ENCODE measurements at places on chromosomes 13 and 19.

DNA sequence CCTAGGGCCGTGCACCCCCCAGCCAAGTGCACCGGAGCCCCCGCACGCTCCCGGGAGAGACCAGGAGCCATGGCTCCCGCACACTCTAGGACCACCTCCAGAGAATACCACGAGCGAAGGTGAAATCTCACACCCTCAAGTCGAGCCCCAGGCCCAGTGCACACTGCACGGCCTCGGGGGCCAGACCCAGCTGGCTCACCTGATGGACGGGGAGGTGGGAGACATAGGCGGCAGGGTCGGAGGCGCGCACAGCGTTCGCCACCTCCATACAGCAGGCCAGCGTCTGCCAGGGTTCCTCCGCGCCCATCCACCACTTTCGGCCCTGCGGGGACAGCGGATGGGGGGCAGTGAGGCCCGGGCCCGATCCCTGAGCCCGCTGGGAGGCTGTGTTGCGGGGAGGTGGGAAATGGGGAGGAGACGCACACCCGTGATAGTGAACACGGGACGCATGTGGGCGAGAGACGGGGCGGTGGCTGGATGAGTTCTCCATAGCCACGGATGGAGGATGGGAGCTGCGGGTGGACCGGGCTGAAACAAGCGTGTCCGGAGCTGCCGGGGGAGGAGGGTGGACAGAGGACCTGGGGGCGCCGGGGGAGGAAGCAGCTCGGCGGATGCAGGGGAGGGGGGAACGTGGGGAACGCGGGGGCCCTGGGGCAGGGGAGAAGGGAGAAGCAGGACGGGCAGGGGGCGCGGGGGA lies 13.0 kb downstream of the POLRMT start:
- DNase-seq = no peak

DNA sequence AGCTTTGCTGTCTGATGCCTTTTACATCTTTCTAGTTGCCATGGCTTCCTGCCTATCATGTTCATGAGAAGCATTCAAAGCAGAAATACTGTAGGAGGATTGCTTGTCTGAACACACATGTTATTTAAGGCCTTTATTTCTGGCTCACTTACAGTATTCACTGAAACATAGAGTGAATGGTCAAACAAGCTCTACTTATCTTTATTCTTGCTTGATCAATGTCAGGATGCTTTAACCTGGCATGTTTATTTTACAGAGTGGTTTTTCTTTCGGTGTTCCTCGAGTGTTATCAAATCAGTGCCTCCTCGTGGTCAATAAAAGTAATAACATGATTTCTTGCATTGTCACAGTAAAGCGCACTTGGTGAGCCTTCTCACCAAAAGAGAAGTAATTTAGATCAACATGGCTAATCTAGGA lies 73.5 kb upstream of the PCDH17 start:
- DNase-seq = peak; percentile 18

- no peak for DNase-seq
These were observed 965.2 kb downstream of the PCDH9 start for GRCh38 chr13:66264971-66265370.

DNA sequence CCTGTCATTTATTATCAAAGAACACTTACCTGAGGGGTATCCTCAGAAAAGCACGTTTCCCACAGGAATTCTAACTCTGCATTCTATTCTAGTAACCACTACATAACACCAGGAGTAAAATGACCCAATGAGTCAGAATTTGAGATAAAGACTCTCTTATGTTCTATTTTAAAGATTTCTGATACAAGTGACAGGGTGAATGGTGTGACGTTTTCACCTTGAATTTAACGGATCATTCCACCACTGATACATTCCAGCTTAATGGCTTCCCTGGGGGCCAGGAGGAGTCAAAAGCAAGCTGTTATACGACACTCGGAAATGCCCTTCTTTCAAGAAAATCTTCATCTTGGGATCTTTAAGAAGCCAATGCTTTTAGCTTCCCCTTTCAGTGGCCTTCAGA lies 55.2 kb downstream of the SLC7A1 start:
- no peak for DNase-seq

DNA sequence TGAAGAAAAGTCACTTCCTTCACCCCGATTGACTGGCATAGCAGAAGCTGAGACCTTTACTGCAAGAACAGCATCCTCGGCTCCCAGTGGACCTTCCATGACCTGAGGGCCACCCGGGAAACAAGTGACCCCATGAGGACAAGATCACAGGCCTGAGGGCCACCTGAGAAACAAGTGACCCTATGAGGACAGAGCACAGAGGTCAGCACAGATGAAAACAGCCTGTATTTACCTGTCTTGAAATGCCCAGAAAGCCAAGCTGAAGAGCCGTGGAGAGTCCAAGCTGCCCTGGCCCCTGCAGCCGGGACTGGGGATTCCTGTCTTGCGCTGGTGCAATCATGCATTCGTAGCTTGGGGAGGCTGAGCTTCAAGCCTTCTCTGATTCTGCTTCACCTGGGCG lies 114.2 kb upstream of the SPACA7 start:
- DNase-seq = no peak

DNA sequence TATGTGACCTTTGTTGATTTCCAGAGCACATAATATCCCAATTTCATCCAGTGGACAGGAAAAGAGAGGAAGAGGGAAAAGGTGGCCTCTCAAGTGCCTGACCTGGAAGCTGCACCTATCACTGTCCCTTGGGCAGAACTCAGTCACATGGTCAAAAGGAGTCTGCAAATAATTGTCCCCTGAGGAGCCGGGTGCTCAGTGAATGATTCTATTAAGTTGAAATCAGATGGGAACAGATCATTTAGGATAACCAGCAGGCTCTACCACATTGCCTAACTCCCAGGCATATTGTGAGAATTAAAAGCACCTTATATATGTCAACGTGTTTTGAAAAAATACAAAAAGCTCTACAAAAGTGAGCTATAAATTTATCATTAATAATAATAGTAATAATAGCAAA lies 6.8 kb downstream of the KL start:
- no peak for DNase-seq

DNA sequence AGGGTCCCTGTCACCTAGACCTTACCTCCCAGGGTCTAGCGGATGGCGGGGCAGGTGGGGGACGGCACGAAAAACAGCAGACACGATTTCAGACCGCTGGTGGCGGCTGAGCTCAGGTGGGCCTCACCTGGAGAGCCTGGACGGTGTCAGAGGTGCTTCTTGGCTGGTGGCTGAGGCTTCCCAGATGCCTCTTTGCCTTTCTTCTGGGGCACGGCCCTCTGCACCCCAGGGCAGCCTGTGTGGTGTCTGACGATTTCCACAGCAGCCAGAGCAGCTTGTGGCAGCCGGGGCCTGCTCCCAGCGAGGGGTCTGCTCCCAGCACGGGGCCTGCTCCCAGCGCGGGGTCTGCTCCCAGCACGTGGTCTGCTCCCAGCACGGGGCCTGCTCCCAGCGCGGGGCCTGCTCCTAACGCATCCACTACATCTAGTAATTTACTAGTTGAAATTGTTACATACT lies 66.7 kb downstream of the ATP11A start:
- no peak for DNase-seq

DNA sequence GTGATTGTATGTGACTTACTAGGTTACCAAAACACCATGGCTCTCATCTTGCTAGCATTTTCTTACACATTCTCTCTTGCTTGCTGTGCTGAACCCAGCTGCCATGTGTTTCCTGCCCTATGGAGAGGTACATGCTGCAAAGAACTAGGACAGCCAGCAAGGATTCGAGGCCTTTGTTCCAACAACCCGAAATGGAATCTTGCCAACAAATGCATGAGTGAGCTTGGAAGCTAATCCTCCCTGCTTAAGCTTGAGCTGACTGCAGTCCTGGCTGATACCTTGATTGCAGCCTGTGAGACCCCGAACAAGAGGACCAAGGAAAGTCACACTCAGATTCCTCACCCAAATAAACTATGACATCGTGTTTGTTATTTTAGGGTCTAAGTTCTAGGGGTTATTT lies 651.2 kb downstream of the SLITRK6 start:
- DNase-seq = no peak

DNA sequence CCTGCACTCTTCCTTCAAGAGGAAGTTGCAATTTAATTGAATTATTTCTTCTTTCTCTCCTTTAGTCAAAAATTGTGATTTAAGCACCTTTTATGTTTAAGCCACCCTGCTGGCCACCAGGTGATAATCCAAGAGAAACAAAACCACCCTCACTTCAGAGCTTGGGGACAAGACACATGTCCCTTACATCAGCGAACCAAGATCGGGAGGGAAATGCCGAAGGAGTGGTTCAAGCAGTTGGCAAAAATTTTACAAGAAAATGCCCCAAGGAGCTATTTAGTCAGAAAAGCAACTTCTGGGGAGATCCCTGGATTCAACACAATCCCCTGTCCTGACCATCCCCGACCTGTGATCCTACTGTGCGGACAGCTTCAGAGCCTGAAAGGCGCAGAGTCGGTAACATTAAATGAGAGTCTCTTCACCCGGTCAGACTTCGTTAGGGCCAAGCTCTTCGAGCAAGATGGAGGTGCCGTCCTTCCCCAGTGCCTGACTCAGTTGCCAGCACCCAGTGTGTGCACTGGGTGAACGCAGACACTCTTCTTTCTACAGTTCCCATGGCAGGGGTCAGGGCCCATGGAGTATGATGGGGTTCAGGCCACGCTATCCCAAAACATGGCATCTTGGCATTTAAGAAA lies 78.6 kb upstream of the TM9SF2 start:
- no peak for DNase-seq

GRCh38 chr13:113052206-113052605 lies 53.4 kb upstream of the F7 start:
- no peak for DNase-seq

DNA sequence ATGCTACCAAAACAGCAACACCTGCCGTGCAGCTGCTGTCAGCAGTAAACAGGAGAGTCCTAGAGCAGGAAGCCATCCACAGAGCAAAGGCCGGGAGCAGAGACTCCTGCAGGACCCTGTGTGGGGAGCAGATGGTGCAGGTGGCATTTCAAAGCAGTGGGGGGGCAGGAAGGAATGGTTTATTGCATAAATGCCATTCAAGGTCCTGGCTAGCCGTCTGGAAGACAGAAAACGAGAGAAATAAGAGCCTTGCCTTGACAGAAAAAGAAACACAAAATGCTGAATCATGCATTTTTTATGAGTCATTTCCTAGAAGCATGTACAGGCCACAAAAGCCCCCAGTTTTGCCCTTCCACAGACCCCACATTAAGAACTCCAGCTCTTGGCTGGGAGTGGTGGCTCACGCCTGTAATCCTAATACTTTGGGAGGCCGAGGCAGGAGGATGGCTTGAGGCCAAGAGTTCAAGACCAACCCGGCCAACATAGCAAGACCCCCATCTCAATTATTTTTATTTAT lies 5.4 kb downstream of the RSPH6A start:
- DNase-seq = peak; percentile 89

GRCh38 chr13:109007946-109008345 lies 378.5 kb downstream of the MYO16 start:
- DNase-seq = no peak

DNA sequence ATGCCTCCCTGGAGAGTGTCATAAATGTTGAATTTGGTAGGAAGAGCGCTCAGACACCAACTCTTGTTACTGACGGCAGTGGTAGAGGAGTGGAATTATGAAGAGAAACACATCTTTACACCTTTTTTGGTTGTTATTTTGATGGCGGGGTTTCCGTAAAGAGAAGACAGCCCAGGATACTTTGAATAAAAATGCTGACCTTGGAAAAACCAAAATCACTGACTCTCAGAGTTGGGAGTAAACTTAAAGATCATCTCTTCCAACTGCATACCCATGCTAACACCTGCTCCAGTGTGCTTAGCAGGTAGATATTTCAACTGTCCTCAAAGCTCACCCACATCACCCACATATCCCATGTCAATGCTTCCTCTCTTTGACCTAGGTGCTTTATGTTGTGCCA lies 498.6 kb downstream of the LIG4 start:
- DNase-seq = no peak

- DNase-seq = no peak
These were observed 1.2 kb downstream of the EEF2 start for GRCh38 chr19:3983936-3984583.

DNA sequence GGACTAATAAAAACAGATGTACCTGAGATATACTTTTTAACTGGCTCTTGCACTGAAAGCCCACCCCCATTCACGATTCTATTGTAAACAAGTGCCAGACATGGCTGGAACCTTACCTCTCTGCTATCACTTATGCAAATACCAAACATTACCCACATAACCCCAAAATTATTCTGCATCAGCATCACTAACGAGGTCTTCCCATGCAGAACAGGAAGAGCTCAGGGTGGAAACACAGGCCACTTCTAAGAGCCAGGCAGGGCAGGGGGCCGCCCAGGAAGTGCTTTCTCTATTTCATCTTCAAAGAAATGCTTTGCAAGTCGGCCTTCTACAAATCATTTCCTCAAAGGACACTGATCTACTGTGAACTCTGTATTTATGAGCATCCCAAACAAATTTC lies 7.3 kb downstream of the IRS2 start:
- no peak for DNase-seq

GRCh38 chr13:56893843-56894242 lies 246.9 kb upstream of the PRR20A start:
- no peak for DNase-seq

DNA sequence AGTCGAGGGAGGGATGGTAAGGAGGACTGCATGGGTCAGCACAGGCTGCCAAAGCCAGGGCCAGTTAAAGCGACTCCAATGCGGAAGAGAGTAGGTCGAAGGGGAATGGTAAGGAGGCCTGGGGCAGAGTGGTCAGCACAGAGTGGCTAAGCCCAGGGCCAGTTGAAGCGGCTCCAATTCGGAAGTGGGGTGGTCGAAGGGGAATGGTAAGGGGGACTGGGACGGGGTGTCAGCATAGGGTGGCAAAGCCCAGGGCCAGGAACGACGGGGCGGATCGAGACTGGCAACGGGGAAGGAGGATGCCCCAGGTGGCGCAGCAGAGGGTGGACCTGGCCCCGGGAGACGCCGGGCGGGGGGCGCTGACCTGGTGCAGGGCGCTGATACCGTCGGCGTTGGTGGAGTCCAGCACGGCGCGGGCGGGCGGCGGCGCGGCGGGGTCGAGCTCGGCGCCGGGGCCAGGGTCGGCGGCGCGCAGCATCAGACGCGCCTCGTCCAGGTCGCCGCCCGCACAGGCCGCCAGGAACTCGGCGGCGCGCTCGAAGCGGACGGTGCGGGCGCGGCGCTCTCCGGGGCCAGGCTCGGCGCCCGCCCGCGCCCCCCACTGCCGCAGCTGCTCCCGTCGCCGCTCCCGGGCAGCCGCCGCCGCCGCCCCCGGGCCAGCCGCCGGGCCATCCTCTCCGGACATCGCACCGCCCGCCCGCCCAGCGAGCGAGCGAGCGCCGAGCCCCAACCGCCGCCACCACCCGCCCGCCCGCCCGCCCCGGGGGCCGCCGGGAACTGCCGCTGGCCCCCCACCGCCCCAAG lies at the start of gene PPP1R12C:
Gene PPP1R12C (minus strand): TSS at position 779 of the 804 bp plus-strand sequence. CDS start 94 bp downstream, at position 685.
- no peak for DNase-seq

GRCh38 chr13:45331123-45331619 lies 9.8 kb downstream of the TPT1 start:
- no peak for DNase-seq

DNA sequence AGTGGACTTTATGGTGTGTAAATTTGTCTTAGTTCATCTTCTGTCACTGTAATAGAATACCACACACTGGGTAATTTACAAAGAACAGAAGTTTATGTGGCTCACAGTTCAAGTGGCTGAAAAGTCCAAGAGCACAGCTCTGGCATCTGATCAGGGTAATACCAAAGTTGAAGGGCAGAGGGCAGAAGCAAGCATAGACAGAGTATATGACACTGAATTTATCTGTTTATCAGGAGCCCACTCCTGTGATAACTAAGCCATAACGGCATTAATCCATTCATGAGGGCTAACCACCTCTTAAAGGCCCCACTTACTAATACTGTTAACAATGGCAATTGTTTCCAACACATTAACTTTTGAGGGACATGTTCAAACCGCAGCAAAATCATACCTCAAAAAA lies 4.0 kb upstream of the RFXAP start:
- DNase-seq = peak; percentile 50
